Muscle of arm (tissue), 14 donors: ENCODE measurements at places on chromosomes 3 and 15.

DNA sequence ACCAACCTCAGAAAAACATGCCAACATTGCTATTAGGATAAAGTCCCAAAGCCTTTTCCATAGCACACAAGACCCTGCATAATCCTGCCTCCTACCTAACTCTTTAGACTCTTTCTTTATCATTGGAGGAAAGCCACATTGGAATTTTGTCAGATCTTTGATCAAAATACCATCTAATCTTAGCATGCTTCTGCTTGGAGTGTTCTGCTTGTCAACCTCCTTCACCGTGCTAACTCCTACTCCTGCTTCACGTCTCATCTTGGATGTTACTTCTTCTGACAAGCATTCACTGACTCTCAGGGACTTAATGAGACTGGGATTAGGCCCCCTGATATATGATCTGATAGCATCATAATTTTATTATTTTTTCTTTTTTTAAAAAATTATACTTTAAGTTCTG is 7.4 kb upstream of the GLCE start:
- DNase-seq: no peak

DNA sequence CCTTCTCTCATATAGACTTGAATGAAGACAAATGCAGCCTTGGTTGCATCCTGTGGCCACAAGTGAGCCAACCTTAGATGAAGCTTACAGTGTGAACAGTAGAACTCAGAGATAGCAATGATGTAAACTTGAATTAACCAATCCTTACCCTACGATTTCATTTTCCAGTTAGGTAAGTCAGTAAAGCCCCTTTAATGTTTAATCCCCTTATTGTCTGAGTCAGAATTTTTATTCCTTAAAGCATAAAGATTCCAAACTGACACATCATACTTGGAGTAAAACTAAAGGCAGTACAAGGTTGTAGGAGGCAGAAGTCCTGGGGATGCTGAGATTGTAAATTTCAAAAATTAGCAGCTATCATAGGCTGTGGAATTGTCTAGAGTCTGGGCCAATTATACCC is 507.8 kb upstream of the DPH6 start:
- no peak for DNase-seq

GRCh38 chr3:46348823-46349482 is 5.0 kb upstream of the CCR2 start:
- no peak for DNase-seq

- DNase-seq: peak; percentile 60
Measured at GRCh38 chr3:154729741-154730140, 299.8 kb upstream of the GPR149 start.

DNA sequence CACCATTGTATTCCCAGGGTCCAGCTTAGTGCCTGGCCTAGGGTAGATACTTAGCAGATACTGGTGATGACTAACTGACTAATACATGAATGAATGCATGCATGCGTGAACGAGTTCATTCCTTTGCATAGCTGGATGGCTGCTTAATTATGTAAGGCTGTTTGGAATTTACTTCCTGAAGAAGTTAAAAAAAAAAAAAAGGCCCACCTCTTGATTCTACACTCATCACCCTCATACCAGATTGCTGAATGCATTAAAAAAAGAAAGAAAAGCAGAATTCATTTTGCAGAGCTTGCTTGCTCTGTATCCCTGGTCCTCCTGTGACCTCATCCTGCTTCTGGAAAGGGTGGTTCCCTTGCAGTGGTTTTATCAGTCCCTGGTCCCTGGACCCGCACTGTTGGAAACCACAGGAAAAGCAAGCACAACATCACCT is 277.6 kb upstream of the CFAP20DC start:
- DNase-seq: no peak

DNA sequence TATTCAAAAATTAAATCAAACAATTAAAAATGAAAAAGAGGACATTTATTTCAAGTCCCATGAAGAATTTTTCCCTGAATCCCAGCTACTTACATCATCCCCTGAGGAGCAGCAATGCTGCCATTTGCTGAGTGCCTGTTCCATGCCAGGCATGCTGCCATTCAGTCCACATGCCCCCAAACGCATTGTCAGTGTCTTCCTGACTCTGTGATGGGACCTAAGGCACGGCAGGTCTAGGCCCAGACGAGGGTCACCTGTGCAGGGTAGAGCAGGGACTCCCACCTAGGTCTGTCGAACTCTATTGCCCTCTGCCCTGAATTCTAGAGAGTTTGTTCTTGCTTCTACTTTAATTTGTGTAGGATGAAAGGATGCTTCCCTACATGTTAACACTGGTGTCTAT is 7.0 kb downstream of the PSTPIP1 start:
- DNase-seq: no peak

DNA sequence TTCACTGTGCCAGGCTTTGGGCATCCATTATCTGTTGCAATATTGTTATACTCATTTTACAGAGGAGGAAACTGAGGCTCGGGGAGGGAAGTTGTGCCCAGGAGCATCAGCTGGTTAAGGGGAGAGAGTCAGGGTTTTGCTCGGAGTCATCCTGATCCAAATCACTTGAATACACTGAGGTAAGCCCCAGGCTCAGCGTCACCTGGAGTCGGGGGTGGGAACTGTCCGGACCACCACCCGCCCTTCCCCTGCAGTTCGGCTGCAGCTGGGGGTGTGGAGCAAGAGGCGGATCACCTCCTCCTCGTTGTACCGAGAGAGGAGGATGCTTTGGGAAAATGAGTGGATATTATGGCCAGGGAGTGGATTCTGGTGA is 646 bp downstream of the HRH1 start:
- DNase-seq: no peak

GRCh38 chr15:81893182-81893835 is 152.5 kb downstream of the MEX3B start:
- peak; percentile 63 for DNase-seq

DNA sequence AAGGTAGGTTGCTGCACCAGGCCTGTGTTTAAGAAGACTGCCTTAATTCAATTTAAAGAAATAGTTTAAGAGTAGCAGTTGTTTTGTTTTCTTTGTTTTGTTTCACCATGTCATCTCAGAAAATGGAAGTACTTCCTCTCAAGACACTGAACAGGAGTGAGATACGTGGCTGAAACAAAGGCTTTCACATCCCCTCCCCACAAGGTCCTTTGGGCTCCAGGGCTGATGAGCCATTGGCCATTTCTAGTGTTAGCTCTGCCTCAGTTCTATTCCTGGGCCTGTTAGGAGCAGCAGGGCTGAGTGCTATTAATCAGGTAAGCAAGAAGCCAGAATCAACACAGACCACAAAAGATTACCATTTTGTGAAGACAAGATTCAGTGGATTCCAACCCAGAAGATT is 132.8 kb downstream of the KCNAB1 start:
- no peak for DNase-seq

GRCh38 chr15:52344592-52344991 is 49.0 kb upstream of the MYO5C start:
- no peak for DNase-seq

GRCh38 chr3:54963641-54964040 is 35.8 kb upstream of the LRTM1 start:
- no peak for DNase-seq

DNA sequence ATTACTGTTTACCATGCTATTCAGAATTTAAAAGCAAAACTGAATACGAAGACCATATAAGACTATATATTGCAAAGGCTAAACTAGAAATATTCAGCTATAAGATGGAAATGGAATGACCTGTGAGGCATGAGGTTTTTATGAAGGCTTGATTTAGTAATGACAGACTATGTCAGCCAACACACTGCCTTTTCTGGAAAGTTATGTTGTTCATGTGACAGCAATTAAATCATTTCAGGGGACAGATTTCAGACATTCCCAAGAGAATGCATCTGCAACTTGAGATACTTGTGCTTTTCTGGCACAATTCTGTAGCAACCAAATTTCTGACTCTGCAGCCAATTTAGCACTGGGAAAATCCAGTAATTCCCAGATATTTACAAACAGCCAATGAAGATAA is 8.6 kb upstream of the GATM start:
- DNase-seq: no peak

- DNase-seq: no peak
Measured at GRCh38 chr15:92843326-92843725, 56.8 kb upstream of the CHD2 start.

GRCh38 chr15:51750792-51751696 is at the start of gene TMOD2:
Gene TMOD2, plus strand, starts transcription at chr15:51751597. Its CDS starts 14,845 bp downstream, at chr15:51766442.
- DNase-seq: no peak

GRCh38 chr3:30221619-30222018 is 384.8 kb upstream of the TGFBR2 start:
- DNase-seq: no peak

- DNase-seq: no peak
Measured at GRCh38 chr3:122962149-122962548, 65.4 kb downstream of the SEMA5B start.

GRCh38 chr3:117531078-117531767 is 821.6 kb downstream of the TUSC7 start:
- DNase-seq: no peak

DNA sequence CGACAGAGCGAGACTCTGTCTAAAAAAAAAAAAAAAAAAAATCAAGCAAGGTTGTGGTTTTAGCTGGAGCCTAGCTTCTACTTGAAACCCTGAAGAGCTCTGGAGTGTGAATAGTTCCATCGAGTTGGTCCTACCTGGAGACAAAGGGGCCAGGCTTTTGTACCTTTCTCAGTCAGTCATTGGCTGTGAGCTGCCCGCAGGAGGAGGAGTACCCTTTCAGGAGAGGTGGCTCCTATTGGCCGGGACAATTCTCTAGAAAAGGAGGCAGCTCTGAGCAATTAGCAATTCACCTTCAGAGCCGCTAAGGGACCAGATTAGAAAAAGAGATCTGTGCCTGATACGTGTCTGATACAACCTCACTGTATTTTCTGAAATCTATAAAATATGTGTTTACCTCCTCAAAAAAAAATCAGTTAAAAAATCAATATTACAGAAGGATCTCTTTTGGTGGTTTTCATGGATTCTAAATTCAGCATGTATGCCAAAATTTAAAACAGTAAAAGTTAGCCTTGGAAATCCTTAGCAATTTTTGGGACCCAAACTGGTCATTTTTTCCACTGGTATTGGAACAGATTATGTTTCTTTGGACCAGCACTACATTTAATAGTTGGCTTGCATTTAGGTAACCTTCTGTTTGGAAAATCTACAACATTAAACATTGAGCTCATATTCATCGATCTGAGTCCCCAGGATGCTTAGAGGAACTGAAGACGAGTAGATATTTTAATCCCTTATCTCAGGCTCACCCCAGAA is 29.7 kb upstream of the PDCD6IP start:
- peak; percentile 28 for DNase-seq

- DNase-seq: no peak
Measured at GRCh38 chr3:131553495-131554247, 50.9 kb upstream of the MRPL3 start.

- DNase-seq: no peak
Measured at GRCh38 chr3:122395582-122395981, 11.6 kb downstream of the FAM162A start.

DNA sequence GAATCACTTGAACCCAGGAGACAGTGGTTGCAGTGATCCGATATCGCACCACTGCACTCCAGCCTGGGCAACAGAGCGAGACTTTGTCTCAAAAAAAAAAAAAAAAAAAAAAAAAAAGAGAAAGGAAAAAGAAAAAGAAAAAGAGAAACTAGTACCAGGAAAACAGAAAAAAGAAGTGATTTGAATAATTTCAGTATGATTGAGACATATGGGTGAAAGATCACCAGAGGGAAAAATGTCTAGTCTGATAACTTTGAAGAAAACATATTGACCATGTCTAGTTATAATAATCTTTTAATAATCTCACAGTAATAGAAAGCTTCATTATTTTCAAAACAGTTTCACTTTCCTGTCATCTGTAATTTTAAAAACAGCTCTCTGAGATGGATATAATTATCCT is 16.4 kb downstream of the TGFBR2 start:
- DNase-seq: no peak

GRCh38 chr3:34374521-34374920 is 576.1 kb downstream of the PDCD6IP start:
- no peak for DNase-seq

GRCh38 chr3:152104847-152105415 is 163.8 kb upstream of the MBNL1 start:
- no peak for DNase-seq
